ENCODE measurements at places on chromosomes 11 and 22.

DNA sequence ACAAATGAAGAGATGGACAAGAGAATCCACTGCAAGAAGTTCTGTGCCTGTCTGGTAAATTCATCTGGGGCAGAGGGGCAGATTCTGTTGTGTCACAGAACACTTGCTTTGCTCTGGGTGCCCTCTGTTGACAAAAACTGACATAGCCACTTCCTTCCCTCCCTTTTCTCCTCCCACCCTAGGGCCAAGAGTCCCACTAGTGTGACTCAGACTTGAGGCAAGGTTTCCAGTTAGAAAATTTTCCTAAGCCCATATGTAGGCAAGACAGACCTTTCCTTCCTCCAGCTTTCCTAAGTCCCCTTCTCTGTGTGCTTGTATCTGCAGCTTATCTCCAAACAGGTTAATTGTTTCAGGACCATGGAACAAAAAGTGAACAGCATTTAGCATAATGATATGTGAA lies 106.8 kb downstream of the RBFOX2 start:
- peak; percentile 38 for DNase-seq

- no peak for DNase-seq
Measured at GRCh38 chr11:61413496-61413895, 16.3 kb downstream of the CPSF7 start.

GRCh38 chr11:1515082-1516060 lies 28.8 kb upstream of the MOB2 start:
- peak; percentile 58 for DNase-seq

DNA sequence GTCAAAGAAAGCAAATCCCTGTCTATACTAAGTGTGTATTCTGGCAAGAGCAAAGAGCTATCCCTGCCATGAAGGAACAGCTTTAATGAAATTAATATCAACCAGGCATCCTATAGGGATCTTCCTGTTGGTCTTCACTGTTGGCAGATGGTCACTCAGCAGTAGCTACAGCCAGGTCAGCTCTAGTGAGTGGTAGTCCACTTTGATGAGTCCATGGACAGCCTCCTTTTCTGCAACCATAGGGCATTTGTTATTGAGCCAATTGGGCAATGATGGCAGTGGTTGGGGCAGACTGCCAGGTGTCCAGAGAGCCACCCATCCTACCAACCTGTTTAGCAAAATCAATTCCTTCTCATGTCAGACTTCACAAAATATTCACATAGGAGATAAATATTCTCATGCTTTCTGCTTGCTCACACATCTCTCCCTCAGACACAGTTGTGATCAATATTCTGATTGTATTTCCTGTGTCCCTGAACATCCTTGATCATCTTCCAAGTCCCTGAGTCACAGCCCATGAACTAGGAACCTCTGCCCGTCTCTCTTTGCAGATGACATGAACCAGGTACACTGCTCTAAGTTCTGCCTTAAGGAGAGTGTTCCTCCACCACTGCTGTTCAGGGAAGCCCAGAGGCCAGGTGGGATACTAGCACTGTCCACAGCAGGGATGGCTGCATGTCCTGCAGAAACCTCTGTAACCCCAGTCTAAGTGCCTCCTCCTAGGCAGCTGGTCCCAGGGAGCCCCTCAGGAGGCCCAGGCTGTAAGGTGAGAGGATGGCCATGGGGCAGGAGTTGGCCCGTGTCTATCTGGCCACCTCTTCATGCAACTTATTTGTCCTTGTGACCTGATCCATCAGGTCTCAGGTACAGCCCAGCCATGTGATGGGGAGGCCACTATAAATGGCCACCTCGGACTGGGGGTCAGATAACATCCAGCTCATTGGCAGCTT lies 74.2 kb upstream of the IGLL5 start:
- no peak for DNase-seq

- DNase-seq: no peak
Measured at GRCh38 chr22:47807506-47807905, 1045.1 kb downstream of the TBC1D22A start.

- no peak for DNase-seq
Measured at GRCh38 chr22:46368871-46369715, 33.6 kb downstream of the TRMU start.

DNA sequence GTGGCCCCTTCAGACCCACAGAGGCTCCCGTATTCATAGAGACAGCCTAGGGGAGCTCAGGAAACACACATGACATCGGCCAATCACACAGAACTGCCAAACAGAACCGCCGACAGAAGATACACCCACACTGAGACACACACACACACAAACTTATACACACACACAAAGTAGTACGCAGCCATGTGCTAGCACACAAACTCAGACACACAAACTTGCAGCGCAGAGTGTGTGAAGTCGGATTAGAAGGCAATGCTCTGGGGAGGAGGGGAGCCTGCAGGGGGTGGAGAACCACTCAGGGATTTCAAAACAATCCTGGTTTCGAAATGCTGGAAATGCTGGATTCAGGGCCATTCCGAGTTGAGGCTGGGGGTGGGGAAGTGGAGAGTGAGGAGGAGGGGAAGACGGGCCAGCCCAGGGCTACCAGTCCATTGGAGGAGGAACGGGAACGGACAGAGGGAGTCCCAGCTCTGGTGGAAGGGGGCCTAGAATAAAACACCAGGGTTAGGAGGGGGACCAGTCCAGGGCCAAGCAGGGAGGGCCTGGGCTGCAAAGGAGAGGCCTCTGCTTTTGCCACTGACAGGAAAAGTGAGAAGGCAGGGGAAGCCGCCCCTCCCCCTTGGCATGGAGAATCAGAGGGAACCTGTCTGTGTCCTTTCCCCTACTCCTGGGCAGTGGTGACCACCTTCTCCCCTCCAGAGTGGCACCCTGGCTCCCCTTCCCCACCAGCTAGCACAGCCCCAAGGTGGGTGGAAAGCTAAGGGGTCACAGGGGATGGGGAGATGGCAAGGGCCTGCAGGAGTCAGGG lies 4.4 kb downstream of the BCL9L start:
- no peak for DNase-seq

Measured in CD4-positive, alpha-beta T cell treated with Interleukin-4 for 1 hour (primary cell).